Kasumi-1 (cell line): ENCODE measurements at places on chromosomes 11 and 22.

GRCh38 chr11:109697140-109697843 lies 275.3 kb downstream of the C11orf87 start:
- DNase-seq = peak; percentile 62

DNA sequence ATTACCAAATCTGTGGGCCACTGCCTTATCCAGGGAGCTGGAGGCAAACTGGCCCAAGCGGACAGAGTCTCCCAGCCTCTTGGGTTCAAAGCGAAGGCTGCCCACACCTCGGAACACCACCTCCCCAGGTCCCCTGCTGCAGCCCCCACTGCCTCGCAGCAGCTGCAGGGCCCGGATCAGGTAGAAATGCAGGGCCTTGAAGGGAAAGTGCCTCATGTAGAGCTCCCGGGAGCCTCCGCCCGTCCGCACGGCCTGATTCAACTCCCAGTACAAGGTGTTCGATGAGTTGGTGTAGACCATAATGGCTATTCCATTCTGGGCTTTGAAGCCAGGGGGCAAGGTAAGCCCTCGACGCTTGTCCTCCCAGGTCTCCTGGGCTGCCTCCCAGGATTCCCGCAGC lies 2.0 kb downstream of the ART5 start:
- DNase-seq = no peak

DNA sequence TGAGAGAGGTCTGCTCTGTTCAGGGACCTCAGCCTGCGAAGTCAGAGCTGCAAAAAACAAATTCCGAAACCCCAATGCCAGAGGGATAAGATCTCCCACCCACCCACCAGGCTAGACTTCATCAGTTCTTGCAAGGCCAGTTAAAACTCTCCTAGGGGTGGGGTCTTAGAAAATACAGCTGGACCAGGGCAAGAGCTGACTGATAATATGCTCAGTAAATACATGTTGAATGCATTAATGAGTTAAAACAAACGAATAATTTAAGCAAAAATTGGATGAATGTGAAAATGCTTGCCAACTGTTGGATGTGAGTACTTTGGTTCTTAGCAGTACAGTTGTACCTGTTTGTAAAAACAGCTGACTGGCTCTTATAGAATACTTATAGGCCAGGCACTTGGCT lies 129.8 kb downstream of the SERGEF start:
- no peak for DNase-seq

GRCh38 chr11:26483108-26483507 lies 89.0 kb downstream of the MUC15 start:
- DNase-seq = no peak

GRCh38 chr11:4466871-4467442 lies 15.5 kb upstream of the OR52K1 start:
- DNase-seq = no peak

DNA sequence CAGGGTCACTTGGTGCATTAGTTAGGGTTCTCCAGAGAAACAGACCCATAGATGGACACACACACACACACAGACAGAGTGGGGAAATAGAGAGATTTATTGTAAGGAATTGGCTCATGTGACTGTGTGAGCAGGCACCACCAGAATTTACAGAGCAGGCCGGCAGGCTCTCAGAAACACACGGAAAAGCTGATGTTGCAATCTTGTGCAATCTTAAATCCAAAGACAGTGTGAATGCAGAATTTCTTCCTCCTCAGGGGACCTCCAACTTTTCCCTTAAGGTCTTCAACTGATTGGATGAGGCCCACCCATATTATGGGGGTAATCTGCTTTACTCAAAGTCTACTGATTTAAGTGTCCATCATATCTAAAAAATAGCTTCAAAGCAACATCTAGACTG lies 49.8 kb downstream of the APIP start:
- DNase-seq = no peak

DNA sequence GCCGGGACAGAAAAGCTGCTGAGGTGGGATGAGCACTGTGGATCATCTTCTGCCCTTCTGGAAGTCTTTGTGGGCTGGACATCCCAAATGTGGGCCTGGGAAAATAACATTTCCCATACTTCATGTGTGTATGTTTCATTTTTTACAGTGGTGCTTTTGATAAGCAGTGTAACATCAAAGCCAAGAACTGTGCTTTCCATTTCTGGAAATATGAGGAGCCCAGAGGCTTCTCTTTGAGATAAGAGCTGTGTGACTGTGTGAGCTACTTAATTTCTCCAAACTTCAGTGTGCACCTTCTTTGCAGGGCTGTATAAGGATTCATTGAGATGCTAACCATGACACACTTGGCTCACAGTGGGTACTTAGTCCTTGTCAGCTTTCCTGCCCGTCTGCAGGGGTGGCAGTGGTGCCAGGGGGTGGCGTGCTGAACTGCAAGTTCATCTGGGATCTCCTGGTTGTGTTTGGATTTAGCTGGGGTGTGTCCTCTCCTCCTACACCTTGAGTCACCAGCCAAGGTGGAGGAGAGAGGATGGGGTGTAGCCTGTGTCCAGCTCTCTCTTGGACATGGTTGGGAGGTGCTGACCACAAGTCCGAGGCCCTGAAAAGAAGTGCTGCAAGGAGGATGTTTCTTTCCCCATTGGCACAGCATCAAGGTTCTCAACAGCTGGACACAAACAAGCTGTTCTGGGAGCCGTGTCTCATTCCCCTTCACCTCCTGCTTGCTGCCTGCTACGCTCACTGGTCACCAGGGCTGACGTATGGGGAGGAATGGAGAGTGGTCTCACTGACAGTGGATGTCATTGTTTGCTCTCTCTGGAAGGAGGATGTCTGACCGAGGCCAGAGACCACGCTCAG lies 139.4 kb downstream of the TEAD1 start:
- no peak for DNase-seq

DNA sequence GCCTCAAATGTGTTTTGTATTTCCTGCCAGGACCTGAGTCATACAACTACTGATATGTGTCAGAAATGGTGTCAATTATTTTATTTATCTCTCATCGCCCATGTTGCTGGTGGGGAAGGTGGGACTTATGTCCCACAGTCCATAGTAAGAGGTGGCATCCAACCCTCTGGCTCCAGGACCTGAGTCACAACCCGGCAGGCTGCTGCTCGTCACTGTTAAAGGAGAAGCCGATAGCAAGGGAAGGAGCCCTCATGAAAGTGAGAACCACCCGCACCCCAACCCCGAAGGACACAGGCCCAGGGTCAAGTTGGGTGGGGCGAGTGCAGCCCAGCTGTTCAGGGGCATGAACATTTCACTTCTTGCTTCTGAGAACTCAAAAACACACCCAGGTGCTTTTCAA lies 33.1 kb upstream of the TP53I11 start:
- no peak for DNase-seq

- DNase-seq = no peak
These were observed 589.7 kb upstream of the LRRC4C start for GRCh38 chr11:42049186-42049585.

- DNase-seq = no peak
These were observed 1.7 kb downstream of the CSDC2 start for GRCh38 chr22:41562461-41562860.

GRCh38 chr11:102989379-102990047 lies 34.0 kb upstream of the MMP13 start:
- DNase-seq = no peak

GRCh38 chr11:102309621-102310541 lies 7.4 kb upstream of the BIRC3 start:
- DNase-seq = no peak
